ENCODE measurements at places on chromosomes 5 and 9.

- DNase-seq: no peak
These were observed 113.0 kb downstream of the DENND1A start for GRCh38 chr9:123816817-123817472.

DNA sequence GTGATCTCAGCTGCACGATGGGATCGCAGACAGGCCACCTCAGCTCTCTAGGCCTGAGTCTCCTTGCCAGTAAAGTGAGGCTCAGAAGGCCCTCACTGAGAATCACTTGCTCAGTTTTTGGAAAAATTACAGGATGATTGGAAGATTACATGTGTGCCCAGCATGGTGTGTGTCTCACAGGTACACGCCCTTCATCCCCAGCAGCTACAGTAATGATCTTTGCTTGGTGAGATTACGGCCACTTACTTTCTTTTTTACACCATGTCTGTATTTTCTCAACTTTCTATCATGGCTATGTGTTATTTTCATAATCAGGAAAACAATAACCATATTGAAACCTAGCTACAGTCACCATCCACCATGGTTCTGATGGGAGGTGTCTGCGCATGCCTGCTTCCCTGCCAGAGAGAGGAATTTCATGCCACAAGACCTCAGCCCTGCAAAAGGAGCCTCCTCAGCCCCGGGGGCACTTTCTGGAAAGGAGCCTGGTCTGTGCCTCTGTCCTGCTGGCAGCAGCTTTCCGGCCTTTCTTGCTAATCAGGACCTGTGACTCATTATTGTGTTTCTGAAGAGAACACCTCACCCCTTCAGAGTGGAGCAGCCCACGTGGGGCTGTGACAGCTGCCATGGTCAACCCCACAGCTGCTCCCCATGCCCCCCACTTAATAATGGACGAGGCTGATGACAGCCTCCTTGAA is 64.2 kb upstream of the OLFM1 start:
- DNase-seq: no peak

DNA sequence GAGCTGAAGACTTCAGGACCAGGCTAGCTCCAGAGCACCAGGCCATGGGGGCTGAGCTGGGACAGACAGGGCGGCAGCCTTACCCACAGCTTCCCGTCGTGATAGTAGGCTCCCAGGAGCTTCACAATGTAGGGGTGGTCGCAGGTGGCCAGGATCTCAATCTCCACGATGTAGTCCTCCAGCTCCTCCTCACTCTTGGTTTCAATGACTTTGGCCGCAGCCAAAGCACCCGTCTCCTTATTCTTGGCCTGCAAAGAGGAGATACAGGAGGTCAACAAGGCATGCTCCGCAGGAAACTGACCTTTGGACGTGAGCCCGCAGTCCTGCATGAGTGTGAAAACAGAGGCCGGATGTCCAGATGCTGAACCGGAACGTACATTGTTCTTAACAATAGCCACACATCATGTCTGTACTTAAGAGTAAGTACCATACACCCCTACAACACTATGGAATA is 31.5 kb downstream of the STK10 start:
- DNase-seq: no peak

DNA sequence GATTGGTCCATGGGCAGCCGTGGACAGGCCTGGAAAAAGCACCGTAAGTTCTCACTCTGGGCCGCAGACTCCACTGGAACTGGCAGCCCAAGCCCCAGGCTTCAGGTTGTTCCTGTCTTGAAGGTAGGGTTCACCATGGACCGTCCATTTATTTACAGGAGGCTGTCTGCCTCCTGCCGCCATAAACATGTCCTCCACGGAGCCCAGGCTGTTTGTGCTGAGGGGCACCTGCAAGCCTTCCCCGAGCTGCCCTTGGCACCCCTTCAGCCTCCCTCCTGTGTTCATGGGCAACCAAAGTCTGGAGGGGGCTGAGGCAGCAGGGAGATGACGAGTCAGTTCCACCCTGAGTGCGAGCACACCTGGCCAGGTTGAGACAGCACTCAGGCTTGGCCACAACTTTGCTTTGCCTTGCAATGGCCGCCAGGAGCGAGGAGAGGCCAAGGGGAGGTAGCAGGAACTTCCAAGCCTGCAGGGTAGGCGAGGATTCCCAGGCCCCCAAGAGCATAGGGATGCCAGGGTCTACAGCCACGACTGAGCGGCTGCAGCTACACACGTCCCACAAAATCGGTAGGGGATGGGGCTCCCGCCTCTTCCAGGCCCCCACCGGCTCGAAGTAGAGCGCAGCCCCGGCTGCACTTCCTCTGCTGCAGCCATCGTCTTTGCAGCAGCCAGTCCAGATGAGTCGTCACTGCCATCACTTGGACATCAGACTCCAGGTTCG is 1625.6 kb upstream of the ACO1 start:
- DNase-seq: no peak

GRCh38 chr9:107669422-107669821 is 179.9 kb upstream of the KLF4 start:
- DNase-seq: no peak

- no peak for DNase-seq
These were observed 209.6 kb upstream of the CDH10 start for GRCh38 chr5:24854350-24854749.

- DNase-seq: no peak
These were observed 121.2 kb upstream of the GRIN3A start for GRCh38 chr9:101859620-101860019.

DNA sequence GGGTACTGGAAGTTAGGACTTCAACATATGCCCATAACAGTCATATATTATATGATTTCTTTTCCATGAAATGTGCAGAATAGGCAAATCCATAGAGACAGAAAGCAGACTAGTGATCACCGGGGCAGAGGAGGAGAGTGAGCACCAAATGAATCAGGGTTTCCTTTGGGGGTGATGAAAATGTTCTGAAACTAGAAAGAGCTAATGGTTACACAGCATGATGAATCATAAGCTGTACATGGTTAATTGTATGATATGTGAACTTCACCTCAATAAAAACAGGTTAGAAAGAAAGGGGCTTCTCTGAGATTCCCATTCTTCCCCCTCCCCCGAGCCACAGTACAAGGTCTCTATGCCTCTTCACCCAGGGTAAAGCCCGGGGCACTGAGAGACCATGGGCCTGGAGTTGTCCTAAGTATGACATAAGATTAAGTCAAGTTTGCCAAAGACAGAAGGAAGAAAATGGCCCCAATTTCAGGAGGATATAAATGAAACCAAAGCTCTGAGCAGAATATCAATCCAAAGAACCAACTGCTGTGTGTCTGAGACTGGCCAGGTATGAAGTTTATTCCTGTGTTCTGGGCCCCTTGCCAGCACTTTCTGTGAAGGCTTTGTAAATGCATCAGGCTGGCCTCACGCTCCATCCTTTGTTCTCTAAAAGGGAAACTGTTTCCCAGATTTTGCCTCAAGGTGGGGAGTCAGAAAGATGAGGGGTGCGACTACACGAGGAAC is 243.8 kb downstream of the CDK5RAP2 start:
- DNase-seq: no peak

- DNase-seq: no peak
These were observed 33.0 kb downstream of the POU5F2 start for GRCh38 chr5:93708442-93708841.

DNA sequence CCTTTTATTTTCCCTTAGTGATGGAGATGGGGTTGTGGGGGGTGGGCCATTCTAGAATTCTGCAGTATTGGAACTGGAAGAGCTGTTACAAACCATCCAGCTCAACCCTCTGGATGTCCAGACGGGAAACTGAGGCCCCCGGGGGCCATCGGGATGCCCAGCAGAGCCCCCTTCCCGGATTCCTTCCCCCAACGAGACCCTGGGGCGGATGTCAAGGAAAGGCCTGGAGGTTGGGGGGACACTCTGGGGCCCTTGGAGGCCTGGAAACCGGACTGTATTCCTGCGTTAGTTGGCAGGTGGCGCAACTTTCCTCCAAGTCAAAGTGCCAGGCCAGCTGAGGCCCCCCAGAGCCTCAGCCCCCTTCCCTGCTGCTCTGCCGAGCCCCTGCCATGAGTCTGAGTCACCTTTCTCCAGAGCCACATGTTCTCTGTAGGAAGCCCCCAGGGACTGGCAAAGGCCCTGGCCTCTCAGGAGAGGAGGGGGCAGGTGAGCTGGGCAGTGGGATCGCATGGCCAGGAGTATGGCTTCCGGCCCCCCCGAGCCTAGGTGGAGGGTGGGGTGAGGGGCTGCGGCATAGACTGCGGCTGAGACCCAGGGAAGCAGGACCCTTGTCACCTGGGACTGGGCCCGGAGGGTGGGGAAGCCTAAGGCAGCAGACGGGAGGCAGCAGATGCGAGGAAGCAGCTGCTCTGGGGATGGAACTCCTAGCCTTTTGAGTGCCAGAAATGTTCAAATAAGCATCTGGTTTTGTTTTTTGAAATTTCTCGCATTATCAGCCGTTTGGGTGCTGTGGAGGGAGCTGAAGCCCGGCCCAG is 17.8 kb upstream of the FIBCD1 start:
- no peak for DNase-seq

- no peak for DNase-seq
These were observed 133.5 kb downstream of the FAM114A2 start for GRCh38 chr5:153905219-153905618.
